Activated CD8-positive, alpha-beta memory T cell treated with anti-CD3 and anti-CD28 coated beads, Interleukin-2, amount 50 U/mL, for 48 hours (primary cell): ENCODE measurements at places on chromosomes 3 and 15.

GRCh38 chr3:111781561-111782446, 77.3 kb upstream of the PHLDB2 start:
- no peak for DNase-seq

GRCh38 chr15:40010686-40011085, 28.3 kb downstream of the SRP14 start:
- no peak for DNase-seq

DNA sequence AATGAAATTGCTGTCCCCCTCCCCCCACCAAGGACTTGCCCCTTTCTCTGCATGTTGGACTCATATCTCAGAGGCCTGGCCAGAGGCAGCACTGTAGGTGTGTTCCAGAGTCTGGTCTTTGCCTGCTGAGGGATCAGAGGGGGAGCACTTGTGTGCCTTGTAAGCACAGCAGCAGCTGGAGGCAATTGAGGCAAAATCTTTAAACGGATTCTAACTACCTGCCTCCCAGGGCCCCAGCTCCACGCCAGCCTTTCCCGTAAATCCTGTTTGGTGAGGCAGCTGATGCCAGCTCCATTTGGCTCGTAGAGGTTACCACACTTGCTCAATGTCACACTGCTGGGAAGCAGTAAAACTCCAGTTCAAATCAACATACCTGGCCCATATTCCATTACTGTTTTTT, 2.3 kb upstream of the IDH2 start:
- no peak for DNase-seq

DNA sequence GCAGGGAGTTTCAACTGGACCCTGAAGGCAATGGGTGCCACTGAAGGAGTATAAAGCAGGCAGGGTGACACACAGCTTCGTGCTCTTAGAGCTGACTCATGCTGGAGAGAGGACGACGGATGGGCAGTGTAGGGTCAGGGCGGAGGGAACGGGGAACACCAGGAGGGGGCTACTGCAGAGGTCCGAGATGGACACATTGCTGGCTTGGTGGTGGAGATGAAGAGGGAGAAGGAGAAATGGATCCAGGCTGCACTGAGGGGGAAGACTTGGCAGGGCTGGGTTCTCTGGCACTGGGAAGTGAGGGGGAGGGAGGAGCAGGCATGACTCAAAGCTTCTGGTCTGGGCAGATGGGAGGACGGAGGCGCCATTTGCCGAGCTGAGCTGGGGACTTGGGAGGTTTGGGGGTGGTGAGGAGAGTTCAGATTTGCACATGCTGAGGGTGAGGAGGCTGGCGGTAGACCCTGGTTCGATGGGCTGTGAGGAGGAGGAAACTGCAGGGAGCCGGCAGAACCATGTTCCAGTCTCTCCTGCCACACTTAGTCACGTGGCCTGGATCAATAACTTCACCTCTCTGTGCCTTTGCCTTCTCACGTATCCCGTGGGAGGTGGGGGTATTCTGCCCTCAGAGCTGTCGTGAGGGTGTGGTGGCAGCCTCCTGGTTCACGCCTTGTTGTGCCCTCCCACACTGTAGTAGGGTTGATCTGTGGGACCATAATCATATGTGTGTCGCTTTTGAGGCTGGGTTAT, 4.6 kb upstream of the KCTD6 start:
- no peak for DNase-seq

DNA sequence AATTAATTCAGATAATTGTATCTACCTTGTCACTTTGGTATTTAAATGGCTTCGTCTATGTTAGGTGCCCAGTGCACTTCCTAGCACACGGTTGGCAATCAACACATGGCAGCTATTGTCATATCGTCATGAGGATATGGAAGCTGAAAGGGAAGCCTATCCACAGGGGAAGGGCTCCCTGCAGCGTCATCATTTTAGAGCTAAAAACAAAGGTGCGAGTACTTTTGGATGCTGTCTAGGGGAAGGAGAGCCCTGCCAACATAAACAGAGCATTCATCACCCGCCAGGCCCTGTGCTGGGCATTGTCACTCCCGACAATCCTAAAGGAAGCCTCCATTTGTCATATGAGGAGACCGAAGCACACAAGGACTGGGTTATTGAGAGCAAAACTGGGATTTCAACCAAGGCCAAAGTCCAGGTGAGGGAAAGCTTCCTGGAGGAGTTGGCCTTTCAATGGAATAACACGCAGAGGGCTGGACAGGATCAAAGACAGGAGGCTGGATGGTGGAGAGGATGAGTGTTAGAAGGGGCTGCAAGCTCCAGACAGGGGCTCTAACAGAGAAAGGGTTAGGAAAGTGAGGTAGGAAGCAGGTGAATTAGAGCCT, 8.0 kb upstream of the PARL start:
- no peak for DNase-seq
